Astrocyte (in vitro differentiated cells and primary cell): ENCODE measurements at places on chromosomes 1 and 21. TPM values are rescaled to one million over a fixed set of nuclear protein-coding genes. Genes with fewer than 3 reads are reported as not detected.

The PLA2G2A gene
- total RNA-seq = not detected in 2 replicates

The NTRK1 gene
- total RNA-seq = 0.10 and 0.27 TPM in 2 replicates

The CFHR3 gene
- not detected in 2 replicates for total RNA-seq

The ZMYND12 gene
- 0.23 TPM in 1 of 2 replicates, not detected in the other for total RNA-seq

The FAM89A gene
- total RNA-seq = 9.6 and 12.6 TPM in 2 replicates

The NID1 gene
- total RNA-seq = 73.0 and 76.8 TPM in 2 replicates

The ARHGAP29 gene
- 17.6 and 19.9 TPM in 2 replicates for total RNA-seq
